ENCODE measurements at places on chromosomes 7 and 10. TPM values are rescaled to one million over a fixed set of nuclear protein-coding genes. Genes with fewer than 3 reads are reported as not detected.

DNA sequence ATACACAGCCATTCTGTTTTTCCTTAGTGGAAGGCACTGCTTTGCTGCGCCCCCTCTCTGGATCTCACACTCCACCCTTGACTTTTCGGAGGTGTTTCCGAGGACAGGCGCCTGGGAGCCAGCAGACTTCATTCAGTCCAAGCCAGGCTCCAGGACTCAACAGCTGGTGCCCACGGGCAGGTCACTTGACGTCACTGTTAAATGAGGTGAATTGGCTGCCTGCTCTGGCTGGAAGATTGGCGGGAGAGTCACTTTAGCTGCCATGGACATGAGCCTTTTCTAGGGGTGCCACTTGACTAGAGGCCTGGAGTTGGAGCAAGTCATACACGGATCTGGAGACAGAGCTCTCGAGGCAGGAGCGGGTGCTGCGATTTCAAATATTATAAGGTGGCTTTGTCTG, 3.2 kb downstream of the HTRA1 start:
- no peak for DNase-seq

DNA sequence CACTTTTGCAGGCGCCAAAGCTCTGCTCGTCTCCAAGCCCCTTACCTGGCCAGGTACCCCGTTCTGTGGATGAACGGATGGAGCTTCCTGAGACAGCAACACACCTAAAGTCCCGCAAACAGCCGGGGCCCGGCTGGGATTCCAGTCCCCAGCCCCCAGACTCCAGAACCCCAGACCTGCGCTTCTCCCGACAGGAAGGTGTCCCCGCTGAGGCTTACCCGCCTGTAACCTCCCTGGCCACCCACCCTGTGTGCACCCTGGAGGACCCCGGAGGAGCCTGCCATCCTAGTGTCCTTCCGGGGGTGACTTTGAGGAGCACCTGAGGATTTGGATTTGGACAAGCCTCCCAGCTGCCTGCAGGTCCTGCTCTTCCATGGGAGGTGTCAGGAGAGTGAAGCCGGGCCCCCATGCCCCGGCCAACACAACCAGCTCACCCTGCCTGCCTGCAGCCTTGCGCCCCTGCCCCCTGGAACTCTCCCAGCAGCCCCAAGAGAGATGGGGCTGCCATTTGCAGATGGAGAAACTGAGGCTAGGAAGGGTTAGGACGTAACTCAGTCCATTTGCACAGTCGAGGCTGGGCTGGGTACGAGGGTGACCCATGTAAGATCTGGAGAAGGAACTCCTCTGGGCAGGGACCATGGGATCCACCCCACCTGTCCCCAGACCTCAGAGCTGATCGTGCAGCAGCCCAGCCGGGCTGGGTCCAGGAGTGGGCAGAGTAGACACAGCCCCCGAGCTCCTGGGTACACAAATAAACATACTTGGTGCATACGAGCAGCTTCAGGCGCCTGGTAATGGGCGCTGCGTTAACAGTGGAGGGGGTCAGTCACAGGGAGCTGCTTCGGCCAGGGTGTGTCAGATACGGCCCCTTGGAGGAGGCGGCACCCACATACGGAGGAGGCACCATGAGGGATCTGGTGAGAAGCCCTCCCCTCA, 31.9 kb downstream of the UNCX start:
- no peak for DNase-seq

DNA sequence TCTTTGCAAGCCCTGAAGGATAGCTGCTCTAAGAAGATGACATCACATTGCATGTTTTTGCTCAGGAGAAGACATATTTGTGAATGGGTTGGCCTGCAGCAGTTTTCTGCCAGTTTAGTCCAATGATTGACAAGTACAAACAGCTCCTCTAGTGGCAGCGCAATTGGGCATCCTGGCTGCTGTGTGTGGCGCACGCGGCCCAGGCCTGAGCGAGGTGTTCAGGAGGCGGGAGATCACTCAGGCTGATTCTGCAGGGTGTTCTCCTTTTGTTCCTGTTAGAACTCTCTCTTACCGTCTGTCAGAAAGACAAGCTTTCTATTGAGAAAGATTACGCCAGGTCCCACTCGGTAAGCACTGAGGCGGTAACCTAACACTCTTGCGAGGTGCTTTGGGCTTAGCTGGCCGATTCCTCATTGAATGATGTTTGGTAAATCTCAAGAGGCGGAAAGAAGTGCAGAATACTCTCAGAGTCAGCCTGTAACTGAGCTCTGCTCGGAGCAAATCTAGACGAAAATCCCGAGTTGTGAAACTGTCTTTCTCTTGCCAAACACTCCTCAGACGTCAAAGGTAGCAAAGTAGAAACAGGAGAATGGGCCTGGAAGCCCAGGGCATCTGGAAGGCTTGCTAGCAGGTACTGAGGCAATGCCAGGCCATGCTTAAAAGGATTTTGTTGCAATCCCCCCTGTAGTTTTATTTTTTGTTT, 219.2 kb upstream of the BMPER start:
- no peak for DNase-seq

- no peak for DNase-seq
These were observed 823.5 kb upstream of the POM121L12 start for GRCh38 chr7:52211930-52212329.

The ZNF727 gene
- not detected for total RNA-seq

DNA sequence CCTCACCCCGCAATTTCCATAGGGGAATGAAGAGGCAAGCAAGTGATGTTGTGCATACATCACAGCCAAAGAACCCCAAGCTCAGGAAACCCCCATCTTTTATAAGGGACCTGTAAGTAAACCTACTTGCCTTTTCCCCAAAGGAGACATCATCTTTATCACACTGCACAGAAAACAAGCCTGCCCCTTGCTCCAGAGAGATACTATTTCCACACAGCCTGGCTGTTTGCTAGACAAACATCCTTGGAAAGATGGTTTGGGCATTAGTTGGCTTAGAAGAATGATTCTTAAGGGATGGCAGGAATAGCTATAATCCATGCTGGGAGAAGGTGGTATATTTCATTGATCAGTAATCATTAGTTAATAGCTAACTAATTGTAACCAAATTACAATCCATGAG, 123.7 kb upstream of the SEC61G start:
- no peak for DNase-seq

GRCh38 chr10:36765782-36766414, 359.5 kb upstream of the ANKRD30A start:
- DNase-seq = no peak

The ABCB1 gene
- not detected for total RNA-seq

DNA sequence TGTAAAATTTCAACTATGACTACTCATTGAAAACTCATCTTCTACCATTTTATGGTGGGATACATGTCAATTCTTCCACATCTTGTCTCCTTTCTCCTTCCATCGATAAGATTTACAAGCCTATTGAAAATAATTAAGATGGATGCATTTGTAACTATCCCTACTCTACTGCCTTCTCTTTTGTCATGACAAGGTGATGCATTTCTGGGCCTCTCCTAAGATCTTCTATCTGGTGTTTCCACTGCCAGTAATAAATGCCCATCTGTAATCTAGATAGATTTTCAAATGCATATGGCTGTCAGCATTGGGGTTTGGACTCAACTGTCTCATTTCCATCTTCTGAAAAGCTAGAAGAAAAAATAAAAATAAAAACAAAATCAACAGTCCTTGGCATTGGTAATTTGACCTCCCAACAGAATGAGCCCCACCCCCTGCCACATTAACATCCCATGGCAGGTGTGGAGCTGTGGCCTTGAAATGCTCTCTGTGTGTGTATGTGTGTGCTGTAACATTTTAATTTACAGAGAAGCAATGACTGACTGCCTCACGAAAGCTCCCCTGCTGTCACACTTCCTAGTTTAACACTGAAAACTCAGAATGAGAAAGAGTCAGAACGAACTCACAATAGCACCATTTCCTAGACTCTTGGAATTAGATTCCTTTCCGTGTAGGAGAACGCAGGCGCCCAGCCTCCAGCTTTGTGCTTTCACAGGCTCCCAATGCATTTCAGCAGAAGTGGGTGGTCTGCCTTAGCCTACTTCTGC, 74.2 kb downstream of the RHOBTB1 start:
- DNase-seq = no peak

GRCh38 chr10:130425881-130426435, 289.8 kb downstream of the GLRX3 start:
- DNase-seq = no peak

DNA sequence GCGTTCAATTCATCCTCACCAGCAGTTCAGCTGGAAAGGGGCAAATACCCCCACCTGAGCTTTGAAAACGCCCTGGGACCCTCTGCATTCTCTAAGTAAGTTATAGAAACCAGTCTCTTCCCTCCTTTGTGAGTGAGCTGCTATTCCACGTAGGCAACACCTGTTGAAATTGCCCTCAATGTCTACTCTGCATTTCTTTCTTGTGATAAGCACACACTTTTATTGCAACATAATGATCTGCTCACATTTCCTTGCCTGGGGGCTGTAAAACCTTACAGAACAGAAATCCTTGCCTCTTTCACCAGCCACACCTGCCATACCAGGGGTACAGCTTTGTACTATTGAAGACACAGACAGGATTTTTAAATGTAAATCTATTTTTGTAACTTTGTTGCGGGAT, 155.8 kb upstream of the LANCL2 start:
- no peak for DNase-seq

- DNase-seq = peak; percentile 30
These were observed 177.7 kb downstream of the CHCHD3 start for GRCh38 chr7:132904209-132904608.

Measured in foreskin keratinocyte (primary cell).